CD4-positive, alpha-beta T cell treated with Interleukin-12 subunit alpha and Interleukin-12 subunit beta, for 1 hour (primary cell): ENCODE measurements at places on chromosomes 13 and 19.

DNA sequence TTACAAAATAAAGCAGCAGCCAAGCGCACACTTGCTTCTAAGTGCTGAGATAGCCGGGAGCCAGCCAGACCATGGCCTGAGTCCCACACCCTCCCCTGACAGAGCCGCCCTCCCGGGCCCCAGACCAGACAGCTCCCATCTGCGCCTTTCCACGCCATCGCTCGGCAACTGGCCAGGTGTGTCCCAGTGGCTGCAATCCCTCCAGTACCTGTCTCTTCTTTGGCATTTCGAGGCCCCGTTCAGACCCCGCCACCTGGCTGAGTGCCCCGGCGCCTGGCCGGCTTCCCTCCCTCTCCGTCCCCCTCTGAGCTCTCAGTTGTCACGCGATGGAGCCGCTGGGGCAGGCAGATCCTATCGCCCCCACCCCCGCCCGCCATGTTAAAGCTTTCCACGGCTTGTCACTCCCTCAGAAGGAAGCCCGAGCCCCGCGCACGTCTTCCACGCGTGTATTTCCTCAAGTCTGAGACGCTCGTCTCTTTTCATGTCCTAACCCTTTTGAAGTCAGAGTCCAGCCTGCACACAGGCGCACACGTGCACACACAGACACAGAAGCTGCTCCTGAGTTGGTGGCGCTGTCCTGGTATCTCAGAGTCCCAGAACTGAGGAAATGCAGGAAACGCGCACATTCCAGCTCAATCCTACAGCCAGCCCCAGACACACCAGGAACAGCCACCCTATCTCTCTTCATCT is 7.9 kb downstream of the MLLT1 start:
- DNase-seq = no peak

- no peak for DNase-seq
These were observed 57.9 kb upstream of the MAB21L1 start for GRCh38 chr13:35534343-35534742.

GRCh38 chr13:96041326-96042110 is 11.7 kb downstream of the UGGT2 start:
- no peak for DNase-seq

- DNase-seq = no peak
These were observed 67.8 kb downstream of the RASA3 start for GRCh38 chr13:114064450-114065140.

- no peak for DNase-seq
These were observed 21.6 kb downstream of the LRRC4B start for GRCh38 chr19:50546527-50547221.

GRCh38 chr19:40704491-40705361 is 12.0 kb downstream of the COQ8B start:
- no peak for DNase-seq

DNA sequence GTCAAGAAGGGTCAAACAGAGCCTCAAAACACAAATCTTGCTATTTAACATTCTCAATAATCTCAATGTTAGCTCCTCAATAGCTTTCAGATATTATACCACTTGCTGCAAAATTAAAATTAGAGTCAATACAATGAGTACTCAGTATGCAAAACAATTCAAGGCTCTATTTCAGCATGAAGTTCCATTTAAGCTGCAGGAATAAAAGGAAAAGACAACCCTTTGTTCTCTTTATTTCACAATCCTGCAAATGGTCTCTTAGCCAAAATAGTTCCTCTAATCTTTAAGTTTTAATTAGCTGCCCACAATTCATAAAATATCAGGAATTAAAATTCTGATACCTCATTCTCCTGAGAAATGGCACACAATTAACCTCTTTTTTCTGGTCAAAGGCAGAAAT is 40.5 kb upstream of the DCT start:
- no peak for DNase-seq

DNA sequence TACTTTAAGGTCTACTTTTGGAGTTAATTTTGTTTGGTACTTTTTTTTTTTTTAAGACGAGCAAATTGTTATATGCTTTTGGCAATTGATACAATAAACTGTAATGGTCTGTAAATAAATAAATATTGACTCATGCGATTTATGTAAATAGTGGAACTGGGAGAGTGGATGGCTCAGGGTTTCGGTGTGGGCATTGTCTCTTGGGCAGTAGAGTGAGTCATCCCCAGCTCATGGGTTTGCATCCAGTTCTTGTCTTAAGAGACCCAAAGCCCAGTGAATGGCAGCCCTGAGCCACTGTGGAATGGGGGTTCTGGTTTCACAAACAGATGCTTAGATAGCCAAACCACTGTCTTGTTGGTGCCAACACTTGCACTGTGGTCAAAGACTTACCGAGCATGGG is 33.0 kb downstream of the FGF9 start:
- DNase-seq = no peak

DNA sequence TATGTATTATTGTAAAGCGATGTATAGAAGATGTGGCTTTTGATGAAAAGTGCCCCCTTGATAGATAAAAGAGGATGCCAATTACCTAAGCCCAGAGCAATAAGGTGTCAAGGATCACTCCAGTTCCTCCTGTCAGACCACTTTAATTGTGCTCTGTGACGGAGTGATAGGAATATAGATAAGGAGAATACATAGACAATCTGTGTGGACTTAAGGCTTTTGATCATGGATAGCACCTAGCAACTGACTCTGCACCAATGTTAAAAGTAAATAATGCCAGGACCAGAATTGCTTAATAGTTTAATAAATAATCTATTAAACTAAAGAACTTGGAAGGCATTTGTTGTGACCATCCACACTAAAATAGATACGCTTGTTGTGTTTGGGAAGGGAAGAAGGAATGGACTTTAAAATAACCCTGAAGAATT is 390.7 kb upstream of the ARGLU1 start:
- no peak for DNase-seq

GRCh38 chr19:1097810-1098176 is 2.6 kb upstream of the POLR2E start:
- DNase-seq = no peak

DNA sequence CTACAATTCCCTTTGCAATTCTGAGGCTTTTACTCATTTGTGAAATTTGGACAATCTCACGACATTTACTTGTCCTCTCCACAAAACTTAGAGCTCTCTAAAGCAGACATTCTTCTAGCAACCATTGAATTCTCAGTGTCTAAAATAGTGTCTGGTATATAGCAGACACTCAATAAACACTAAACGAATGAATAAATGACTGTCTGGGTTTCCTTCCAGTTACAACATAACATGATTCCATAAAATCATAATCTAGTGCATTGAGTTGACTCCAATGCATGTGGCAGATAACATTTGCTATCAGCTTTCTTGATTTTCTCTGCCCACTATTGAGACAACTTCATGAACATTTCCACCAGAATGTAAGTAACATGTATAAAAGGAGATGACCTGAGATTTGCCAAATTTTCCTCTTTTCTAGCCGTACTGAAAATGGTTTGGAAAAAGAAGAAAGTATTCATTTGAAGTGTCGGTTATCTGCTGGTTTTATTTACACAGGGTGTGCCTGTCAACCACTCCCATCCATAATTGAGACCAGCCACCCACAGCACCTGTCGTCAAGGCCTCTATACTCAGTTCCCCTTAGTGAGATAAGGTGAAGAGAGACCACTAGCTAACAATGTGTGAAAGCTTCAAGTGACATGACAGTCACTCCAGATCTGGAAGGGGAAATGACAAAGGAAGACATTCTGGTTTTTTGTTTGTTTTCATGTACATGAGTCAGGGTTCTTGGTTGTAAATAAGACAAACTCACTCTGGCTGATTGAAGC is 4.8 kb upstream of the SERP2 start:
- no peak for DNase-seq

DNA sequence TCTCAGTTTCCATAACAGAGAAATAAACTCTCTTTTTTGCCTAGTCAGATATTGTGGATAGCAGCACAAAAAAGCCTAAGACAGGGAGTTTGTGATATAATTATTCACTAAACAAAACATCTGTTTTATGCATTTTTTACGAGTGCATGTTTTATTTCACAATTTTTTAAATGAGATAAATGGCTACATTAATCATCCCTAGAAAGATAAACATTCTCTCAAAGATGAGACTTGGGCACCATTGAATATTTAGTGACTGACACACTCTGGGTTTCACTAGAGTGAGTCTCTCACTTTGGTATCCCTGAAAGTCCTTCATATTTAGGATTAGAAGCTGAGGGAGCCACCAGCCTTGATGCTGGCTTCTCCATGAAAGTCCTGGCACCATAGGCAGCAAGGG is 74.3 kb upstream of the LRCH1 start:
- no peak for DNase-seq

- DNase-seq = no peak
These were observed 17.7 kb downstream of the CCDC122 start for GRCh38 chr13:43861863-43862262.

GRCh38 chr13:99008577-99008976 is 30.7 kb upstream of the DOCK9 start:
- no peak for DNase-seq

- DNase-seq = no peak
These were observed 1095.4 kb upstream of the PCDH20 start for GRCh38 chr13:62510906-62511655.

GRCh38 chr13:113009743-113010509 is 40.9 kb downstream of the MCF2L start:
- no peak for DNase-seq

GRCh38 chr13:50244713-50245574 is 229.7 kb downstream of the KCNRG start:
- no peak for DNase-seq

- no peak for DNase-seq
These were observed 7.5 kb downstream of the FAM124A start for GRCh38 chr13:51229731-51230130.

GRCh38 chr19:947090-947706 is 21.4 kb downstream of the ARID3A start:
- no peak for DNase-seq

DNA sequence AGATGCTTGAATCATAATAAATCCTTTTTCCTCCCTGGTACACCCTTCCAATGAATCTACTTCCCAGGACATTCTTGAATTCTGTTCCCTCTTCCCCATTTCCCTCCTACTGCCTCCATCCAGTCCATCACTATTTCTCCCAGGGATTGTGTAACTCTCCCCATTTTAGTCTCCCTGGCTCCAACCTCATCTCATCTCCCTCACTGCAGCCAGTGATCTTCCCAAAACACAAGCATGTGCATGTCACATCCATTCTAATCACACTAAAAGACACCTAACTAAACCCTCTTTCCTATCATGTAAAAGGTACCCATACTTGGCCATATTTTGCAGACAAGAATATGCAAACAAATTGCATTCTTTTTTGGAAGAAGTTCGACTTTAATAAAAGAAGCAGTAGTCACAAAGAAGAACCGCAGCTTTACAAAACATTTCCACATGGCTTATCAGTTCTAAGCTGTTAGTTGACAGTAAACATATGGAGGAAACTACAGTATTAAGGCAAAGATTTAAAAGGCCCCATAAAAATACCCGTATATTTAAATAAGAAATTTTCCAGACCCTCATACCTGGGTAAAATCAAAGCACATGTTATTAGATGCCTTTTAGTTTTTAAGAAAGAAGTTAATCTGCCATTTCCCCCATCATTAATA is 111.0 kb downstream of the KCTD12 start:
- no peak for DNase-seq

- DNase-seq = no peak
These were observed 197.1 kb downstream of the OXGR1 start for GRCh38 chr13:96797136-96797535.

GRCh38 chr13:20848944-20849343 is 53.6 kb downstream of the XPO4 start:
- DNase-seq = no peak

GRCh38 chr13:27489456-27489855 is 39.1 kb upstream of the MTIF3 start:
- no peak for DNase-seq

- DNase-seq = no peak
These were observed 19.8 kb upstream of the RASA3 start for GRCh38 chr13:114152285-114152645.

GRCh38 chr19:38665219-38665931 is 17.9 kb downstream of the ACTN4 start:
- no peak for DNase-seq

DNA sequence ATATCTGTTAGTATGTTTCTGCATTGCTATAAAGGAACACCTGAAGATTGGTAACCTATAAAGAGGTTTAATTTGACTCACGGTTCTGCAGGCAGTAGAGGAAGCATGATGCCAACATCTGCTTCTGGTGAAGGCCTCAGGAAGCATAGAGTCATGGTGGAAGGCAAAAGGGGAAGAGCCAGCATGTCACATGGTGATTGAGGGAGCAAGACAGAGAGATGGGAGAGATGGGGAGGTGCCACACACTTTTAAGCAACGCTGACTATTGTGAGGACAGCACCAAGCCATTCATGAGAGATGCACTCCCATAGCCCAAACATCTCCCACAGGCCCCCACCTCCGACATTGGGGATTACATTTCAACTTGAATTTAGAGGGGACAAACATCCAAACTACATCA is 32.8 kb downstream of the COG6 start:
- DNase-seq = no peak

DNA sequence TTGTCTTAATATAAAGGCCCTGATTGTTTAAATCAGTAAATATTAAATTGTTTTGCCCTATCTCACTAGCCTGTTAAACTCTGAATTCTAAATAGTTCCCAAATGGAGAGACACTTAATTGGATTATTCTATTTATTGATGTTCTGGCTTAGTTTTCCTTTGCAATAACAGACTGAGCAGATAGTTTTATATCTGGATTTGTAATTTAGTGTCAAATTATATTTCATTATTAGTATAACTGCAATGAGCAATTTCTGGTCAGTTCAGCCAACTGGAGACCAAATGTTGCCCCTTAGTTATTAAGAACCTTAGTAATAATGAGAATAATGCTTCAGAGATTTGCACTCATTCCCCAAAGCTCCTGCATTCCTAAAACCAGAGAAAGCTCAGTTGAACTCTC is 10.1 kb downstream of the FAM124A start:
- no peak for DNase-seq

- peak; percentile 51 for DNase-seq
These were observed 26.9 kb downstream of the TMED1 start for GRCh38 chr19:10808937-10809649.

DNA sequence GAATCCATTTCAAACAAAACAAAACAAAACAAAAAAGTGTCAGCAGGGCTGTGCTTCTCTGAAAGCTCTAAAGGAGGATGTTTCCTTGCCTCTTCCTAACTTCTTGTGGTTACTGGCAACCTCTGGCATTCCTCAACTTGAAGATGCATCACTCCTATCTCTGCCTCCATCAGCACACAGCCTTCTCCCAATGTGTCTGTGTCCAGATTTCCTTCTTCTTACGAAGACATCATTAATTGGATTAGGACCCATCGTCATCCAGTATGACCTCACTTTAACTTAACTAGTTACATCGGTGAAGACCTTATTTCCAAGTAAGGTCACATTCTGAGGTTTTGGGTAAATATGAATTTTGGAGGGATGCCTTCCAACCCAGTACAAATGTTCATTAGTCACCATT is 33.8 kb upstream of the GTF2F2 start:
- DNase-seq = no peak

GRCh38 chr19:19849056-19849455 is 16.6 kb upstream of the ZNF253 start:
- no peak for DNase-seq
